Activated T-cell treated with anti-CD3 and anti-CD28 coated beads, Interleukin-2, amount 50 U/mL, for 72 hours (primary cell): ENCODE measurements at places on chromosomes 6 and 20. TPM values are rescaled to one million over a fixed set of nuclear protein-coding genes. Genes with fewer than 3 reads are reported as not detected.

The PSORS1C2 gene
- total RNA-seq = not detected

The BANF2 gene
- total RNA-seq = not detected

GRCh38 chr6:107244082-107244741, 128.9 kb upstream of the BEND3 start:
- no peak for DNase-seq

DNA sequence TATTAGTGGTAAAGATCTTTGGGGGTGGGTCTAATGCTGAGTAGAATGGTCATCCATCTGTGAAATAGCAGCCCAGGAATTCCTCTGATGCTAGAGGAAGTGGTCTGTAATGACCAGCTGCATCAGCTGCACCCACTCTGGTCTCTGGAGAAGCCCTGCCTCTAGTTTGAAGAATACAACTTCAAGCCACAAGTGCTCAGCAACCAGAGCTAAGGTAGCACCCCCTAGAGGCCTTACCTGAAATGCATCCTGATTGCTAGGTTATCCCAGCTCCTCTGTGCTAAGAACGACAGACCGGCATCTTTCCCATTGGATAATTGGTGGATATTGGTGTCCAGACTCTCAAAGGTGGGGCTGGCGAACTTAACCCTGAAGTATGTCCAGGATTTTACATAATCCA, 58.2 kb downstream of the DNAH8 start:
- DNase-seq = peak; percentile 27
